ENCODE measurements at places on chromosomes 7 and 10. TPM values are rescaled to one million over a fixed set of nuclear protein-coding genes. Genes with fewer than 3 reads are reported as not detected.

Gene HOXA13
- total RNA-seq = not detected

Gene TFEC
- total RNA-seq = 8.5 TPM

Gene PHKG1
- total RNA-seq = 0.65 TPM

Gene STAG3
- 0.25 TPM for total RNA-seq

Gene AQP1
- 2.1 TPM for total RNA-seq

Gene PAPSS2
- total RNA-seq = 104 TPM

Gene PITRM1
- total RNA-seq = 58.8 TPM

Gene MICALL2
- 26.8 TPM for total RNA-seq

Gene GRM3
- not detected for total RNA-seq

Gene LIPJ
- total RNA-seq = under 0.01 TPM

Gene CTAGE8
- not detected for total RNA-seq
